ENCODE measurements at places on chromosomes 4 and X.

GRCh38 chr4:147299205-147299604, 181.7 kb upstream of the EDNRA start:
- DNase-seq = no peak

DNA sequence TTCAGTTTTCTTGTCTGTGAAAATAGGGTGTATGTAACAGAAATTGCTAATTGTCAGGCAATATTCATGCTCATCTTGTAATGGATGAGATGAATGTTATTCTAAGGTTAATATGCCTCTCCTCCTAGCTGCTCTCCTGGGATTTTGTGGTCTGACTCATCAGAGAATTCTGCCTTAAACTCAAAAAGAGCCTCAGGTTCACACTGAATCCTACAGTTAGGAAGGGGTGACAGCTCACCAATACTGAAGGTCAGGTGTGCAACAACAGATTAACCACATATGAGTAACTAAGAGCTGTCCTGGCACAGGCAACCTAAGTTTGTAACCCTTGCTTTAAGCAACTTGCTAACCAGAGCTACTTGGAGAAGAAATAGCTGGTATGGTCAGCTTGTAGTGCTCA, 197.7 kb downstream of the SPATA18 start:
- DNase-seq = no peak

GRCh38 chr4:154720618-154721267, 23.1 kb upstream of the LRAT start:
- DNase-seq = no peak

DNA sequence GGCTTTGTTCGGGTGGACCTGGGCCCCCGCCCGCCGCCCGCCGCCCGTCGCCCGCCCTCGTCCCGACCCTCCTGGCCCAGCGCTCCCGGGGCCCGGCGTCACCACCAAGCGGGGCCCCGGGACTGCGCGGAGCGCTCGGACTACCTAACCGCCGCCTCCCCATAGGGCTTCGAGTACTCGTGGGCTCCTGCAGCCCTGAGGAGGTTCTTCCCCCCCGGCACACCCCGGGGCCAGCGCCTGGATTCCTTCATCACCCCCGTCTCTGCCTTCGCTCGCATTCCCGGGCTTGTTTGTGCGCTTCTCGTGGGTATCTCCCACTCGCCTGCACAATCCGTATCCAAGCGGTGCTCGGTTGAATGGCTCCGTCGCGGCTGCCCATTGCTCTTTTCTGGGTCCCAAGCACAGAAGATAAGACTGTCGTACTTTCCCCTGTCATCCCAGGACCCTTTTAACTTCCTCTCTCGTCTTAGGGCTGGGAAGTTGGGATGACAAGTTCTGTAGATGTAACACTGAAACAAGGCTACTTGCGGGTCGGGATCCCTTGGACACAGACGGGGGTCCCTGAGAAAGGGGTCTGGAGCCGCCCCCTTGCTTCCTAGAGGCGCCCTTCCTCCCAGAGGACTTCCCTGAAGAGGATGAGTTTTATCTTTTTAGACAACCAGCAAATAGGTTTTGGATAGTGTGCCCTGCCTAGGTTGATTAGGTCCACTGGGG, 565 bp downstream of the MOB1B start:
- peak; percentile 45 for DNase-seq

GRCh38 chrX:20116087-20116576, 575 bp downstream of the MAP7D2 start:
- no peak for DNase-seq

DNA sequence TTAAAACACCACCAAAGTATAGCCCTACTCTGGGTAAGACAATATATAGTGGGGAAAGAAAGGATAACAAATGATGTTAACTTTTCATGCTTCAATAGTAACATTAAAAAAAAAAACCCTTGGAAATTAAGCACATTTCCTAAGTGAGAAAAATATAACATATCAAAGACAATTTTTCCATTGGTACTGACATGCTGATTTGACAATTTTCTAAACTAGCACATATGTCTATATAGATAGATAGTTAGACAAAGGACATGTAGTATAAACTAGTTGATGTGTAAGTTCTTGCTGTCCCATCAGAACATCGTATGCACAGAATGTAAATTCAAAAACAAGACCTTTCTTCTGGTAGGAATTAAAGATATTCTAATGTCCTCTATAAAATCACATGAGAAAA, 47.2 kb upstream of the ETNPPL start:
- DNase-seq = no peak

DNA sequence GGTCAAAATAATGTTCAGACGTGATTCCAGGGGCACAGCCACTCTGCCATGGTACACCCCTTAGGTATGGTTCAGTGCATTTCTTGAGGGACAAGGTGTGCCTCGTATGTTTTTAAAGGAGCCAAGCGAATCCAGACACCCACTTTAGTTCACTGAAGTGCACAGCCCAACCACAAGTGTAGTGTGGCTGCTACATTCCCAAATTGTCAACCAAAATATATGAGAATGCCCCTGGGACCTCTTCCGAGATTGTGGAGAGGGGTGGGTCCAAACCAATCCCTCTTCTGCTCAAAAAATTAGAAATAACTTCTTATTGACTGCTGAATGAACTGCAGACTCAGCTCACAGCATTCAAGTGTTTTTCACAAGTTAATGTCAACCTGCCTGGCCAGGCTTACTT, 7.4 kb upstream of the BRS3 start:
- no peak for DNase-seq

GRCh38 chr4:28378109-28378830, 1517.6 kb downstream of the STIM2 start:
- no peak for DNase-seq

DNA sequence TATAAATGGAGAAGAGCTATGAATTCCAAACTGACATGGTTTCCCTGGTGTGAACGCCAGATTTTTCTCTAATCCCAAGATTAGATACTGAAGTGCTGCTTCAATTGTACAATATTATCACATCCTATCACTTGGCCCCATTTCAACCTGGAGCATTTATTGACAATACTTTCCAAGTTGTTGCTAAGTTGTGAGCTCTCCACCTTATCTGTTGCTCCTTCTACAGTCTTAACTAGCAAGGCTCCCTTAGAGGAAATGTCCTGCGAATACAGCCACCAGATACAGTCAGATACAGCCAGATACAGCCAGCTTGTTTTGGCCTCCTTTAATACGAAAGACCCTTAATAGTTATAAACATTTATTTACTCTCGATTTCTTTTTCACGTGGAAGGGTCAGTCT, 466.3 kb upstream of the FAM241A start:
- no peak for DNase-seq

DNA sequence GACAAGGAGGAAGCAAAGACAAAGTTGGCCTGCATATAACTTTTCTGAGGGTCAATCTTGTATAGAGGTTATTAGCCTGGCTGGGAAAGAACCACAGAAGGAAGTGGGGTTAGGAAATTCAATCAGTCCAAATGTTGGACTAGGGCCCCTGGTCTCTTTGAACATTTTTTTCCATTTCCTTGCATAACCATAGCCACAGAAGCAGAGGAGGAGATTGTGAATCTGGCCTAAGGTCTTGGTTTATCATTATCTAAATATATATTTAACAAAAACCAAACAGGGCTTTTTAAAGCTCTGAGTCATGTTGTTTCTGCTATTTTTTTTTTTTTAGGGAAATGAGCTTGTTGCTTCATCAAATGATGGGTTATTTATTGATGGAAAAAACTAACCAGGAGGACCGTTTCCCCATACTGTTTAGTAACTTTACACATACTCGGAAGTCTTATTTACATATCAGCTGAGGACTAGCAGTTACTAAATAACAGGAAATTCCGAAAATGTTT, 97.7 kb upstream of the ACSL4 start:
- peak; percentile 67 for DNase-seq

- peak; percentile 48 for DNase-seq
Observed at GRCh38 chr4:78517050-78517652, 34.4 kb upstream of the ANXA3 start.

- DNase-seq = no peak
Observed at GRCh38 chrX:70129816-70130215, 3.4 kb upstream of the IGBP1 start.

DNA sequence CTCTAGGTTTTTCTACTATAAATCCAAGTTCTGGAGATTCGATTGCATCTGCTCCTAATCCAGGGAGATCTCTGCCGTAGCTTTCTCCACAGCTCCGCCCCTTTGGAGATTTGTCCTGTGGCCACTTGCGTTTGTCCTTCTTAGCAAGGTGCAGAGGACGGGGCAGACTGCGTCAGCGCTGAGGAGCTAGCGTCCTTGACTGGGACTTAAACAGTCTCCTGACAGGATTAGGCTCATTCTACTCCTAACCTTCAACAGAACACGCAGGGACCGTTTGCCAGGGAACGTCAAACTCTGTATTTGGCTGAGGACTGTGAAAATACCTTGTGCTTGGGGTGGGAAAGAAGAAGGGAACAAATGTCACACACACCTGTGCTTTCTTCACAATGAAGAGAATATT, 38.6 kb downstream of the SORBS2 start:
- no peak for DNase-seq

DNA sequence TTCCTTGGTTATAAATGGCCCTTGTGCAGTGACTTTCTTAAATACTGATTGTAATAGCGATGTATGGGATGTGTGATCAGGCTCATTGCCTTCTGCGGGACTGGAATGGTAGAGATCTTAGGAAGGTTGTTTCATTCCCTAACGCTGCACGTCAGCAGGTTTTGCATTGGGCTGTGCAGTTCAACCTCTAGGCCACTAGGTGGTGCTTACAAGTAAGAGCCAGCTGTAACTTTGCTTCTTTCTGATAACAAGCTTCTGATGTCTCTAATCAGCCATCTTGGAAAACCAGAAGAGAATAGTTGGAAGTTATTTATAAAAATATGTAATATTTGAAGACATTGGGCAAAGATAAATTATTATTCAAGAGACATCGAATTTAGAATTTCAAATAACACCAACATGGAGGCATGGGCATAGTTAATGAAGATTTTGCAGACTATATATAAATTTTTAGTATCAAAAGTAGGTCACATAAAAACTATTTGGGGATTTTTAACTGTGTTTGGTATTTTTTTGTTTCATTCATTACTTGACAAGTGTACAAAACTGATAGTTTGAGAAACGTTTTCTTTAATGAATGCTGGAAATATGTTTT, 339.7 kb upstream of the PCDH7 start:
- peak; percentile 76 for DNase-seq

- DNase-seq = no peak
Observed at GRCh38 chr4:48725414-48725813, 54.7 kb downstream of the FRYL start.

- DNase-seq = no peak
Observed at GRCh38 chr4:4388311-4388790, 1.4 kb downstream of the NSG1 start.

DNA sequence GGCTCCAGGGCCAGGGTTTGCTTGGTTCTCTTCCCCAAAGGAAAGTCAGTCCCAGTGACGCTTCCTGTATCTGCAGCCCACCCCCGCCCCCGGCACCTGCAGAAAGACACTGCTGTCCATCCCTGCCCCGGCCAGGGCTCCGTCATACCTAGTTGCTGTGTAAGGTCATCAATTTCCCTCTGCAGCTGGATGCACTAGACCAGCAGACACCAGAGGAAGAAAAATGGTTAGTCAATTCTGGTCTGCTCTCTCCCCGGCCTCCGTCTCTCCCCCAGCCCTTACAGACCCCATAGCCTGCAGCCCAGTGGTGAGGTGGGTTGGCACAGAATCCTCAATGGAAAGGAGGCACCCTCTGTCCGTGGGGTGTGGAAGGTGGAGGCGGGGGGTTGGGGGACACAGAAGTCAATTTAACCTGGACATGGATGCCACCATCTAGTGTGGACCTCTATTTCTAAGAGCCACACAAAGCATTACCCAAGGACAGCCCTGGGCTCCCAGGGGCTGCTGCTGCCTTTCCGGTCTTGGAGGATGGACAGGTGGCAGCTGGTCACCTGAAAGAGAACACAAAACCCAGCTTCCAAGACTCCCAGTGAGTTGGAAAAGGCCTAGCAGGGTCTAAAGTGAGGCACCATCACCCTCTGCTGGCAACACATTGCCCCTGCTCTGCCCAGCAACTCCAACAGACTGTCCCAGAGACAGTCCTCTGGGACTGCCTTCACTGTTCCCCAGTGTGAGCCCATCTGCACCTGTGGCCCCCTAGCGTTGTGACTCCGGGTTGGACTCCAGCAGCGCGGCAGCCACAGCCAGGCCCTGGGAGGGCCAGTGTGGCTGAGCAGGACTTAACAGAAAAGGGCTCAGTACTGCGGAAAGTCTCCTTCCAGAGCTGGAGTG, 40.2 kb upstream of the NHSL2 start:
- no peak for DNase-seq

GRCh38 chr4:113052379-113052951, 3.0 kb downstream of the ANK2 start:
- DNase-seq = peak; percentile 52

DNA sequence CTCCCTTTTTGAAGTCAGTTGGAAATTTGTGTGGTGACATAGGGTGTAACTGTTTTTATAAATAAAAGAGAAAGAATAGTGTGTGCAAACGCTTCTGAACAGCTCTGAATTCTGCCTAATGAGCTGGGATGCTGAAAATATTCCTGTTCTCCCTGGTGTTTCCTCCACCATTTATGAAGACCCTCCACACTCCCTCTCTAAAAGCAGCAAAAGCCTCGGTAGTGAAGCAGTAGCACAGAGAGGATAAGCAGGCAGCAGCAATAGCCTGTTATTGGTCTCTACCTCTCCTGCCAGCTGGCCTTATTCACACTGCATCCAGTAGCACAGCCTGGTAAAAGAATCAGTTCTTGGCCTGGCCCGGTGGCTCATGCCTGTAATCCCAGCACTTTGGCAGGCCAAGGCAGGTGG, 406.1 kb downstream of the IQCM start:
- no peak for DNase-seq

DNA sequence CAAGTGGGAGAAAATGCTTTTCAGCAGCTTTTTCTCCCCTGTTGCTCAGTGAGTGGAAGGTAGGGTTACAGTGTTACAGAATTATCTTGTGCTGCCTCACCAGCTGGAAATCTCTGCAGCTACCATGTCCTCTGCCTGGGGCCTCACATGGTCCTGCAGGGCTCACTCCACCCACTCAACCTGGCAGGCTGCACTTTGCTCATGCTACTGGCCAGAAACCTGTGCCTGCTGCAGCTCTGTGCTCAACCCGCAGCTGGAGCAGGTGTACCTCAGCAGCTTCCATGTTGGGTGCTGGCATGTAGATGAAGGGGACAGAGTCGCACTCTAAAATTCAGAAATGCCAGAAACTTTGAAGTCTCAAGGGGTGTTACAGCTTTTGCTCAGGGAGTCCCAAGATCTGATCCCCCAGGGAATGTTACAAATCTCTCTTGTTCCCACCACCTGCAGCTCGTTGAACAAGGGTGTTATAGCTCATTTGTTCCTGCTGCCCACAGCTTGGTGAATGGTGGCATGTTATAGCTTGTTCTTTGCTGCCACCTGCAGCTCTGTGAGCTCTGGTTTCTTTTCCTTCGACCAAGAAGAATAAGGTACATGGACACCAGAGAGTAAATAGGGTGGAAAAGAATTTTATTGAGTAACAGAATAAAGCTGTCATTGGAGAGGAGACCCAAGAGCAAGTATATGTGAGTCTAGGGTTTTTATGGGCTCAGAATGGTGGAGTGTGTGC, 845.8 kb downstream of the TECRL start:
- DNase-seq = no peak

DNA sequence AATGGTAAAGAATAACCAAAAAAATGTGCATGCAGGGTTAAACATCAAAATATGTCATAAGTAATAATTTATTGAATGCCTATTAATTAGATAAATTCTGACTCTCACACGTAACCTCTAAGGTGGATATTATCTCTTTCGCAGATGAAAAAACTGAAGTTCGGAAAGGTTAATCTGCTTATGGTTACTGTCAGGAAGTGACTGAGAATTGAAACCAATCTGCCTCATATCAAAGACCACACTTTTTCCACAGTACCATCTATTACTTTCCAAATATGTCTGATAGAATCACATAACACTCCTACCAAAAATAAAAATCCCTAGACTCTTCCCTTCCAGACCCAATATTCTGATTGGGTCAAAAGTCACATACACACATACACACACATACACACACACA, 6.2 kb downstream of the CHIC2 start:
- DNase-seq = no peak

Data from iris pigment epithelial cell (primary cell).